GM18507 (cell line): ENCODE measurements at places on chromosomes 3 and 15.

DNA sequence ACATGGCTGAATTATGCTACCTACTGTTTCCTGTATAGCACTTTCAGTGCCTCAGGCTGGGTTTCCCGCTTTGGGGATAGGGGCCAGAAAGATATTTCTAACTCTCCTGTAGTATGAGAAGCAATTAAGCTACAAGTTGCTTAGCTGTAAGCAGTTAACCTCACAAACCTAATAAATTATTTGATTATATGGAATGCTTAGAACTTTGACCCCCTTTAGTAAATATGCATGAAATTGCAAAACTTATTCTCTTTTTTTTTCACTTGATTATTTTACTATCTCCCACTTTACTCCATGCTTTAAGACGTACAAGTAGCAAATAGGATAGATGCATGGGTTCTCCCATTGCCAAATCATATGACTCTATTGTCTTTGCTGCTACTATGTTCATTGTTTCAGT is 27.5 kb upstream of the CHMP2B start:
- no peak for DNase-seq

GRCh38 chr15:70955151-70955550 is 62.5 kb downstream of the LRRC49 start:
- no peak for DNase-seq

DNA sequence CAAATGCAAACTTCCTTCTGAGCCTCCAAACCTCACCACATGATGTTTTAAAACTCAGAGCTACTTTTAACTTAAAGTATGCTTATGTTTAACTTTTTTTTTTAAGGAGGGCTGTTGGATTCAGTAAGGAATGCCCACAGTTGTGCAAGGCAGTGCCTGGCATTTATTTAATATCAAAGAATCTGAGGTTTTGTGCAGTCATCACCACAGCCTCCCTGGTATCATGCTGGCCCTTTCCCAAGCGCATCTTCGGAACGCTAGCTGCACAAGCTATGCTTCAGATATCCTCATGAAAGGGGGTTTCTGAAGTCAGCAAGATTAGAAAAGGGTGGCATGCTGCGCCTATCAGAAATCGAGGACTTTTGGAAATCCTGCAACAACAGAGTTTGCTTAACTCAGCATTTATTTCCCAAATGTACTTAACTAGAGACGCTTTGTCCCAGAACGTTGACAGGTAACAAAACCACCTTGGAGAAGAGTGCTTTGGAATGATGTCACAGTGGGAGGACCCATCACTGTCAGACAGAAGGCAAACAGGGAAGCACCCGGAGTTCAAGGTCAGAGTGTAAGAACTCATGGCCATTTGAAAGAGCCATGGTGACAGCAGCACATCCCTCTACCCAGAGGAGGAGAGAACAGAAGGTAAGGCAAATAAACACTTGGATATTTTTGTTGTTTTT is 120.2 kb upstream of the IGF1R start:
- no peak for DNase-seq

- DNase-seq, result no peak
Measured at GRCh38 chr3:138578961-138579574, 15.0 kb downstream of the CEP70 start.

- no peak for DNase-seq
Measured at GRCh38 chr3:49469037-49469935, 781 bp upstream of the DAG1 start.

DNA sequence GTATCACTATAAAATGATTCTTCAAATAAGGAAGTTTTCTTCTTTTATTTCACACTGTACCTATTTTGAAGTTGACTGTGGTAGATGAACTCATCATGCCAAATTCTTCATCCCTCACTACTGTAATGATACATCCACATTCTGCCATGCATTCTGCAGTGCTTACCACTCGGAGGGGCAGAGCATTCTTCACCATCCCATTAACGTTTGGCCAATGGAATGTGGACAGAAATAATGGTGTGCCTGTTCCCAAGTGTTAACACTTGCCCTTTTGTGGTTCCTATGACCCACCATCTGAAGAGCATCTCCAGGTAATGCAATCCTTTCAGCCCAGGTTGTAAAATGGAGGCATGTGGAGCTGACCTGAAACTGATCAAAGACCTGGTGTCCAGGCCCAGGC is 18.6 kb downstream of the GOLIM4 start:
- DNase-seq, result no peak
